T follicular helper cell (primary cell): ENCODE measurements at places on chromosomes 11 and 22.

GRCh38 chr11:76768088-76768908, 14.9 kb upstream of the TSKU start:
- DNase-seq: no peak

- no peak for DNase-seq
These were observed 33.6 kb downstream of the ABCC8 start for GRCh38 chr11:17443000-17443399.

DNA sequence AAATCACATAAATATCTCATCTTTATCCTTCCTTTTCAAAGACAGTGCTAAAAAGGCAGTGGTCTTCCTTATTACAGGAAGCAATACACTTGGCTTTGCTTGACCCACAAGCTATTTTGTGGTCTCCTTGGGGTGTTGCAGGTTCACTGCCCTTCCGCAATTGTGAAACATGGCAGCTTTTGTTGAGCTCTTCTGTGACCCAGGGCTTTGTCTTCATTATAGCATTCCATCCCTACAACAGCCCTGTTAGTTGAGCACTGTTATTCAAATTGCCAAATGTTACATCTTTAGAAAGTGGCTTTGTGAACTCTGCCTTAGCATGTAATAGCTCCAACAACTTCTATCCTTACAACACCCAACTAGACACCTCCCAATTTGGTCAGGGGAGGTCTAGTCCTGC, 107.1 kb downstream of the OPCML start:
- no peak for DNase-seq

- no peak for DNase-seq
These were observed 4.4 kb downstream of the TRMT112 start for GRCh38 chr11:64312947-64313346.

DNA sequence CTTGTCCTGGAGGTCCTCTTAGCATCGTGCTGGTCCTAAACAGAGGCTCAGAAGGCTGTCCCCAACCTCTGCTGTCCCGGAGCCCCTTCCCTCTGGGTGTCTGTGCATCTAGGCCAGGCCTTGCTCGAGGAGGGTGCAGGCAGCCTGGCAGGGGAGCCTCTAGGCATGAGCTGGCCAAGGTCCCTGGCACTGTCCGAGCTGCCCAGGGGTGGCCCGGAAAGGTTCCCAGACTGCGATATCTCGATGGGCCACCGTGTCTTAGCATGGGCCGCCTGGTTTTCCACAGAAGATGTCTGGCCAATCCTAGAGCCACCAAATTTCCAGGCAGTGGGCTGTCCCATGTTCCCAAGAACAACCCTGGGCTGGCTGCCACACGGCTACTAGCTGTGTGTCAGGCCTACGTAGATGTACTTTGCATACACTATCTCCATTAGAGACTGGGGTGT, 24.6 kb upstream of the SMIM38 start:
- no peak for DNase-seq

- DNase-seq: no peak
These were observed 326.3 kb downstream of the NTM start for GRCh38 chr11:131696690-131697089.

GRCh38 chr11:8826139-8826786, 84.7 kb upstream of the AKIP1 start:
- no peak for DNase-seq

GRCh38 chr11:6742260-6742659, 29.5 kb downstream of the OR2AG2 start:
- DNase-seq: no peak

DNA sequence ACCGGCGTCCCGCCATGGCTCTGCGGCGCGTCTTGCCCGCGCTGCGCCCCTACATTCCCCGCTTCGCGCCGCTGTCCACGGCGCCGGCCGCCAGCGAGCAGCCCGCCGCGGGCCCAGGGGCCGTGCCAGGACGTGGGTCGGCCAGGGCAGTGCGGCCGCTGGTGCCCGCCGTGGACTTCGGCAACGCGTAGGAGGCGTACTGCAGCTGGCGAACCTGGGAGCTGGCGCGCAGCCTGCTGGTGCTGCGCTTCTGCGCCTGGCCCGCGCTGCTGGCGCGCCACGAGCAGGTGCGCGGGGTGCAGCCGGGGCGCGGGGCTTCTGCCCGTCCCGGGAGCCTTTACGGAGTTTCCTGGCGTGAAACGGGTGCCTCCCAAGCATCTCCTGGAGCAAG, 20.1 kb downstream of the DGCR6L start:
- DNase-seq: no peak

GRCh38 chr11:105181521-105181920, 42.0 kb upstream of the CARD18 start:
- DNase-seq: no peak
